ENCODE measurements at places on chromosomes 5 and 9. TPM values are rescaled to one million over a fixed set of nuclear protein-coding genes. Genes with fewer than 3 reads are reported as not detected.

- no peak for DNase-seq
These were observed 53.8 kb upstream of the PAPPA start for GRCh38 chr9:116099821-116100220.

DNA sequence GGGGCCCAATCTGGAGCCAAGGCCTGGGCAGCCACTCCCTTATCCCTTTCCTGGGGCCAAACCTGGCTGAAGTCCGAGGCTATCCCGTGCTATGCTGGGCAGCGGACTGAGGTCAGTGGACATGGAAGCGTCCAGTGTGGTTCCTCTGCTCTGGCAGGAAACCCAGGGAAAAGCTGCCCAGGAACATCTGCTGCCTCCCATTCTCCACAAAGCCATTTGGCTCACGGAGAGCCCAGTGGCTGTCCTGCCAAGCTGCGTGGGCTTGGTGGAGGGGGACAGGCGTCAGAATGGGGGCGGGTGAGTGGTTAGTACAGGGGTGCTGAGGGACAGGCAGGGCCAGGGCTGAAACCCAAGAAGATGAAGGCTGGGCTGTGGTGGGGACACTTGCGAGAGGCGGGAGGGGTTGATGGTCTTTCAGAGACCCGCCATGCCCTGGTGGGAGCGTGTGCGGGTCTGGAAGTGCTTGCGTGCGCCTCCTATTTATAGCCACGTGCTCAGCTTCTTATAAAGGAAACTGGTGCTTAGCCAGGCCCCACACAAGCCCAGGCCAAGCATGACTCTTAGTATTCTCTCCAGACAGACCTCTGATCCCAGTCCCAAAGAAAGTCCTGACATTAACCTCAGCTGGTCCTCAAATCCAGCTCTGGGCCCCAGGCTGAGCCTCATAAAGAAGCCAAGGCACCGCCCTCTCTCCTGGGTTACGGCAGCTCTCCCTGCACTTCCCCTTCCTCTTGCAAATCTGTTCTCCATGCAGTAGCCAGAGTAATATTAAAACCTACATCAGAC, 9.4 kb upstream of the SLC6A7 start:
- no peak for DNase-seq

GRCh38 chr9:68771376-68771775, 66.3 kb downstream of the PIP5K1B start:
- no peak for DNase-seq

- no peak for DNase-seq
These were observed 25.4 kb downstream of the SERINC5 start for GRCh38 chr5:80230269-80230992.

The SCAI gene
- total RNA-seq = 6.9 TPM

The NPDC1 gene
- 181 TPM for total RNA-seq

Measured in endothelial cell of umbilical vein (primary cell).